ENCODE measurements at places on chromosomes 4 and X.

DNA sequence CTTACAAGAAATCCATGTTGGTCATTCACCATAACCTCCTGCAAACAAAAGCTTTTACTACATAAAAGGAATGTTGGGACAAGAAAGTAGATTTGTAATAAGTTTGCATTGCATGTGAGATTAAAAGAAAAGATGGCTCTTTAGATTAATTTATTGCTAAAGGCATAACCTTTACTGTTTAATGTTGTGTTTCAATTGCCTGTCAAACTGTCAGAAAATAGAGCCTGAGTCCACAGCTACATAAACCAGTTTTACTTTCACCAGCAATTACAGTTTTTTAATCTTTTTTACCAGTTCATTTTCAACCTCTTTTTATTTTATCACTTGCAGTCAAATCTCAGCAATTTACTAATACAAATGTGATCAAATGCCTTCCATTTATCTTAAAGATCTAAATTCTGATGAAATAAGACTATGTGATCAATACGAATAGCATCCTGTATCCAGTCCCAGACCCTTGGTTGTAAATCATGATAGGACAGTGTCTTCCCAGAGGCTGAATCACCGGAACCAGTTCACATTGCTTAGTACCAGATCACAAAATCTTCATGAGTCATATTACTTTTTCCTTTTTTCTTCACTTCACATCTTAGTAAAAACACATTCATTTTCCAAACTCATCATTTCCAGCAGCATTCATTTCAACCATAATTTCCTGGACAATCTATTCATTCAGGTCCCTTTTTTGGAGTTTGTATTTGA is 95.4 kb upstream of the FRG1 start:
- H3K36me3 ChIP-seq = peaks cover 1% of the 10 kb centered on the region
- no peaks in the 10 kb centered on the region for H3K4me1 ChIP-seq
- no peak overlapping the region for H3K4me3 ChIP-seq
- H3K27ac ChIP-seq = no peak overlapping the region

DNA sequence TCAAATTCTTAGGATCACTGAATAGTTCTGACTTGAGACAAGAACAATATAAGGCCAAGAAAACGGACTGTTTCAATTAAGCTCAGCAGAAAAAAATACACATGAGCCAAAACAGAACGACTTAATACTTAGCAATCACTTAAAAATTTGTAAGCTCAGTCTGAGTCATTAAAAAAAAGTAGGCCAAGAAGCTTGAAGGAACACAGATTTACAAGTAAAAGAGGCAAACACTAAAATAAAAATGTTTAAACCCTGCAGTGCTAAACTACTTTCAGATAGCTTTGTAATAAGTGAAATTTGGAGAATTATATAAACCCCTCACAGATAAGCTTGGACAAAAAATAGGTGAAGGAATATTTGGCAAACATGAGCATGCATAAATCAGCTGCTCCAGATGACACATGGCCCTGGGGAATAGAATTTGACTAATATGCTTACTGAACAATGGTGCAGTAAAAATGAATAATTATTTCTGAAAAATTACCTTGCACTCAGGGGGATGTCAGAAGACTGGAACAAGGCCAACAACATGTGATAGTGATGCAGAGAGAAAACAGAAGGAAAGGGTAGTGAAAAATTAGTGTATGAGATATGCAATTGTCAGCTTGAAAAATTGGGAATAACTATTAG is 49.6 kb downstream of the LNX1 start:
- H3K4me1 ChIP-seq = peaks cover 66% of the 10 kb centered on the region
- DNase-seq = no peak
- H3K36me3 ChIP-seq = no peaks in the 10 kb centered on the region
- H3K27me3 ChIP-seq = no peaks in the 10 kb centered on the region
- H3K27ac ChIP-seq = peak overlapping the region; percentile 88
- H3K4me3 ChIP-seq = no peak overlapping the region

GRCh38 chr4:37054531-37055077 is 189.9 kb upstream of the NWD2 start:
- no peak overlapping the region for H3K27ac ChIP-seq
- H3K4me1 ChIP-seq = no peaks in the 10 kb centered on the region
- H3K36me3 ChIP-seq = no peaks in the 10 kb centered on the region
- no peak overlapping the region for H3K4me3 ChIP-seq
- no peak for DNase-seq
- peaks cover 10% of the 10 kb centered on the region for H3K27me3 ChIP-seq

DNA sequence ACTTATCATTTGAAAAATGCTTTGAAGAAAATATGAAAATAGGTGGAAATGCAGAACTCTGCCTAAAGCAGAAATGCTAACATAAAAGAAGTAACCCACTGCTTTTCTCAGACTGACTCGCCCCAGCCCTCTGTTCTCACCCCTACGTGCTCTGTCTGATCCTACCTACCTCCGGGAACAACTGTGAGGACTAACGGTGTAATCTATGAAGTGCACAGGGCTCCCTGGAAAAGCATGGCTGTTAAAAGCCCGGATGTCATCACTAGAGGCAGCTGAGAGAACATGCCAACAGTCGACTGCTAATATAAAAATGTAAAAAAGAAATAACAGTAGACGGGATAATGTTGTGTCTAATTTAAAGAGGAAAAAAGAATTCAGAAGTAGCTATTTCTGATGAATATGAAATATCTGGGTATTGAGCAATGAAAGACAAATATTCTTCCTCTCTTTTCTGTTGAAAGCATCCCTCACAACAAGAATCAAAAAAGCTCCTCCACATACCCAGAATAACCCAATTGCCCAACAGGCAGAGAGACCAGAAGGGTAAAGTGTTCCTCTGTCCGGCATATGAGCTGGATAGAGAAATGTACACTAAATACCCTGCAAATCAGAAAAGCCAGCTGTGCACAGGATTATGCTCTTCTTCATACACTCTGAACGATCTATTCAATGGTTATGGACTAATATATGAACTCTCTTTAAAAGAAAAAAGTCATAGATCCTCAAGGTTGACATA is 130.7 kb downstream of the TSPAN5 start:
- no peaks in the 10 kb centered on the region for H3K36me3 ChIP-seq
- peak overlapping the region; percentile 47 for H3K4me3 ChIP-seq
- no peaks in the 10 kb centered on the region for H3K27me3 ChIP-seq
- peak overlapping the region; percentile 89 for H3K27ac ChIP-seq

DNA sequence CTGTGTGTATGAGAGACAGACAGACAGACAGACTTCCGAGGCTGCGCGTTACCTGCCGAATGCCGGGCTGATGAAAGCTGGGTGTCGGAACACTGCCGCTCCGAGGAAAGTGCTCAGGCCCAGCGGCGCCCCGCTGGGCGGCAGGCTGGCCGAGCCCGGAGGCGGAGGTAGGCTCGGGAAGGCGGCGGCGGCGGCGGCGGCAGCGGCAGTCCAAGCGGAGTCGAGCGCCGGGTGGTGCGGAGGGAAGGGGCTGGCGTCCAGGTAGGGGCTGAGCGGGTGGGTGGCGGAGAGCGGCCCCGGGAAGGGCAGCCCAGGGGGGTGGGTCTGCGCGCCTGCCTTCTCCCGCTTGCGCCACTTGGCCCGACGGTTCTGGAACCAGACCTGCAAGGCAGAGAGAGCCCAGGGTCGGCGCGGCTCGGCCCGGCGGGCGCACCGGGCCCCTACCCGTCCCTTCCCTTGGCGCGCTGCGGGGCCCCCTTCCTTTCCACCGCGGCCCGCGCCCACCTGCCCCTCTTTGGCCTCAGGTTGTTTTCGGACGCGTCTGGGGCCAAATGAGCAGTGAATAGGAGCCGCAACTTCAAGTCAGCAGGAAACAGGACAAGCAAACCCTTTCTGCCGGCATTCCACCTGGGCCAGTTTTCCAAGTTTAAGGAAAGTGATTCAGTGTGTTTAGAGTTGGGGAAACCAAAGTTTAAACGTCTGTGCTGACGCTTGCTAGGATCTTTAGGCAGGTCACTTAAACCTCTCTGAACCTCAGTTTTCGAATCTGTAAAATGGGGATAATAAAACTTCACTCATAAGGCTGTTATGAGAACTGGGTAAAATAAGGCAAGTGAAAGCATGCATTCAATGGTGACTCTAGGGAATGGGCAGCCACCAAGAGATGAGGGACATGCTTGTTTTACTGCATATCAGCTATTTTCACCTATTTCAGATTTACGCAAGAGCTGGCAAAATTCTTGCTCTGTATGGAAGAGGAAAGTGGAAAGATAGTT is 8.4 kb downstream of the ARX start:
- no peak for DNase-seq
- peaks cover 3% of the 10 kb centered on the region for H3K36me3 ChIP-seq
- H3K4me3 ChIP-seq = peak overlapping the region; percentile 22
- peaks cover 34% of the 10 kb centered on the region for H3K4me1 ChIP-seq
